ENCODE measurements at places on chromosomes 11 and 22.

GRCh38 chr11:73239111-73239521, 21.0 kb downstream of the P2RY2 start:
- no peak for DNase-seq

DNA sequence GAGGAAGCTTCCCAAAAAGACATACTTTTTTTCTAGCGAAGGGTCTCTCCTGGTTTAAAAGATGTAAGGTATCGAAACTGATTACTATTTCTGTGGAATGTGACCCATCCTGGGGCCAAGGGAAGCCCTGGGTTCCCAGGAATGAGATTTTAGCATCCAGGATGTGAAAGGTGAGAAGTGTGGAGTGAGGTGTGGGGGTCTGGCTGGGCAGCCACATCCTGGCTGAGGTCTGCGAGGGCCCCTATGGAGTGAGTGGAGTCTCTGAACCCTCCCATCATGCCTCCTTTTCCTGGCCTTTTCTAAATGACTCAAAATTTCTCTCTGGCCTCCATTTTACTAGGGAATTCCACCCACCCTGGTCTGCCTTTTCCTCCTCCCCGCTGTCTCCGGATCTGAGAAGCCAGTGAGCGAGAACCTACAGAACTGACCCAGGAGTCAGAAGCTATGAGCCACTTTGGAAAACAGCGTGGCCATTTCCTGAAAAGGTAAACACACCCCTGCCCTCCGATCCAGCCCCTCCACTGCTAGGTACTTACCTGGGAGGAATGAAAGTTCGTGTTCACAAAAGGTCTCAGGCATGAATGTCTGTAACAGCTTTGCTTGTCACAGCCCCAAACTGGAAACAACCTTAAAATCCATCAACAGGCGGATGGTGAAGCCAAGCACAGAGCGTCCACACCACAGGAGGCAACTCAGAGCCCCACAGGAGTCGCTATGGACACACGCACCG, 27.7 kb upstream of the SHANK2 start:
- no peak for DNase-seq

- DNase-seq, result no peak
These were observed 72.5 kb upstream of the CTSC start for GRCh38 chr11:88410056-88410455.

DNA sequence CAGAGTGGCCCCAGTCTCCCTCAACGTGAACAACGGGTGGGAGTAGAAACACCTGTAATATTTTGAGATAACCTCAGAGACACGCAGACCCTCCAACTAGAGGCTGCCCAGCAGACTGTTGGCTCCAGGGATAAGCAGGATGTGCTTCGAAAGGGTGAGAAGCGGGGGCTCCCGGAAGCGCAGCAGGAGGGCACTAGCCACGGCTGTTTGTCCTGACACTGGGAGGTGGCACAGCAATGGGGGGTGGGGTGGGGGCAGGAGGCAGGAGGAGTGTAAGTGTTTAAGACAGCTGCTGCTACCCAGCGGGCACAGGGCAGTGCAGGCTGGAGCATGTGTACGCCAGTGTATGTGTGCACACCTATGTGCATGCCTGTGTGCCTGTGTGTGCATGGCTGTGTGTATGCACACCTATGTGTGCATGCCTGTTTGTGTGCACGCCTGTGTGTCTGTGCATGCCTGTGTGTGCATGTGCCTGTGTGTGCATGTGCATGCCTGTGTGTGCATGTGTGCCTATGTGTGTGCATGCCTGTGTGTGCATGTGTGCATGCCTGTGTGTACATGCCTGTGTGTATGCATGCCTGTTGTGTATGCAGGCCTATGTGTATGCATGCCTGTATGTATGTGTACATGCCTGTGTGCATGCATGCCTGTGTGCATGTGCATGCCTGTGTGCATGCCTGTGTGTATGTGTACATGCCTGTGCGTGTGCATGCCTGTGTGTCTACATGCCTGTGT, 154.7 kb downstream of the SHANK2 start:
- no peak for DNase-seq

DNA sequence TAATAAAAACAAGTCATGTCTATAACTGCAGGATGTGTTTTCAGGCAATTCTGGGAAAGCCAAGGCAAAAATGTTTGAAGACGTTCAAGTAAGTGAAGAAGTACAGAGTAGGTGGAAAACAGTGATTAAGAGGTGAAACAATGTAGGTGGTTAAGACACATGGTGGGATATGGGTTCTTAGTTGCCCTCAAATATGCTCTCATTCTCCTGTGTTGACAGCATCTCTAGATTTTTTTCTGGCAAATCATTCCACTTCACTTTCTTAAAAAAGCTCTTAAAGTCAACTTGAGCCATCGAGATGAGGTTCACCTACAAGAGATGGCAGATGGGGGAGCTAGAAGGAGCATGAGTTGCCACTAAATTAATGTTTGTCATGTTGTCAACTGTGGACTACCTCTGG, 1041.0 kb upstream of the CNTN5 start:
- no peak for DNase-seq

DNA sequence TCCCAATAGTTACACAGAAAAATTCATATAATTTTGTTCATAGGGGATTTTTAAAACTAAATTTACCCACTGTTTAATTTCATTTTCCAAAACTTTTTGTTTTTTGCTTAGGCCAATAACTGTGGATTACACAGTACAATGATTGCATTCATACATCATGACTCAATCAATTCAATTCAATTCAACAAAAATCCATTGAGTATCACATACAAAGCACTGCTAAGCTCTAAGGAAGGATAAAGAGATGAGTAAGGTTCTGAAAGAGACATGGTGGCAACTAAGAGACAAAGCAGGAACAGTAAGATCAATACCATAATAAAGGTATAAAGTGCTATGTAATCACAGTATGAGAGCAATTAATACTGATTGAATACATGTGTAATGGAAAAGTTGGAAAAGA, 9.4 kb upstream of the LAYN start:
- DNase-seq, result no peak

DNA sequence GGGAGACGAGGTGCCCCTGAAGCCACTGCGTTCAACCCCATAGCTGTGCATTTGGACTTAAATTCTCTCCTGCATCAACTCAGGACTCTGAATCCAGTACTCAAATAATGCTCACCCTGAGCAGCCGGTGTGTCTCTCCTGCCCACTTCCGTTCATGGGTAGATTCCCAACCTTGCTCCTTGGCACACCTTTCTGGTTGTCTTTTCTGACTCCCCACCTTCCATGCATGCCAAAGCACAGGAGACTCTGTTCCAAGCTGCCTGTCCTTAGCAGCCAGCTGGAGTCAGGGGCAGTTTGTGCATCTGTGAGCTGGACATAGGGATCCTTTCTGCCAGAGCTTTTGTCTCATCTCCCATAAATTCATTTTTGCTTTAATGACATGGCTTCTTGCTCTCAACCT, 1242.5 kb downstream of the TBC1D22A start:
- no peak for DNase-seq

DNA sequence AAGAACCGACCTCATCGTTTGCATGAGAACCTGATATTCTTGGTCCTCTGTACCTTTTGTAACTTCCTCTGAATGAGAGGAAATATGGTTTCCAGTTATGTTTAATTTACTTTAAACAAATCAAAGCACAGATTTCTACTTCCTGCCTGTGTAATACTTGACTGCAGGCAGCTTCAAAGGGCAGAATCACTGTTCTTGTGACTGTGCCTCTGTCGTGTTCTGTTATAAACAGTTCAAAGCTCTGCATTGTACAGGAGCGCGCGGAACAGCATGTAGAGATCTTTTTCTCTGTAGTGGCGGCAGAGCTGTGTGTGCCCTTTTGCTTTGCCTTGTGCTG, 73.2 kb upstream of the CLDN5 start:
- no peak for DNase-seq

- peak; percentile 30 for DNase-seq
These were observed 5.8 kb downstream of the SELENOO start for GRCh38 chr22:50206599-50206998.

DNA sequence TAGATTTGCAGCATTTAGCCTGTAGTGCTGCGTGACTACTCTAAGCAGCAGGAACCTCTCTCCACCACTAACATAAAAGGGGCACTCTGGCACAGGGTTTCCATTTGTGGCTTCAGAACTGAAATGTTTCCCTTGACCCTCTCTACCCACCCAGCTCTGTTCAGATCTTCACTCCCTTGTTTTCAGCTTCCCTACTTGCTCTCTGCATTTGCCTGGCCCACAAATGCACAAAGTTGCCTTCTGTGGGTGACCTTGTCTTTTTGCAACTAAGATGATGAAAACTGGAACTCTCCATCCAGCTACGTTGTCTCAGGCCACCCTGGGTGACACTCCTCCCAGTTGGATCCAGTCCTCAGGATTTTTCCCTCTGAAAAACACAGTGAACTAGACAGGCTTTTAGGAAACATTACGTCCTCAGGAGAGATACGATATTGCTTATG, 19.8 kb upstream of the PSMA1 start:
- no peak for DNase-seq

- DNase-seq, result no peak
These were observed 564 bp downstream of the THAP12 start for GRCh38 chr11:76380159-76380976.

DNA sequence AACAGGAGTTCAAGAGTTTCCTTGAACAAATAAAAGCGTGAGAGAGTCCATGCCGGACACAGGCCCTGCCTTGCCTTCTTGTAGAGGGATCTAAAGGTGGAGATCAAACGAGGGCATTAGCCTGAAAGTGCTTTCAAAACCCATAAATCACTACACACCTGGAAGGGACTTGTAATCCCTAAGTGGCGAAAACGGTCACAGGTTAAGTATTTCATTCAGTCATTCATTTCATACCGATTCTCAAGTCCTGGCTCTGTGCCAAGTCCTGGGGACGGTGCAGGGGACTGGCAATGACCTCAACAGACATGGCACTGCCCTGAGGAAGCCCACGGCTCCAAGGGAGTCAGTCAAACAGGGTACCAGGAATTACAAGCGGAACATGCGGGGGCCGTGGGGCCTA, 26.6 kb downstream of the ELFN2 start:
- no peak for DNase-seq

- no peak for DNase-seq
These were observed 14.0 kb upstream of the LMO1 start for GRCh38 chr11:8277691-8278090.

DNA sequence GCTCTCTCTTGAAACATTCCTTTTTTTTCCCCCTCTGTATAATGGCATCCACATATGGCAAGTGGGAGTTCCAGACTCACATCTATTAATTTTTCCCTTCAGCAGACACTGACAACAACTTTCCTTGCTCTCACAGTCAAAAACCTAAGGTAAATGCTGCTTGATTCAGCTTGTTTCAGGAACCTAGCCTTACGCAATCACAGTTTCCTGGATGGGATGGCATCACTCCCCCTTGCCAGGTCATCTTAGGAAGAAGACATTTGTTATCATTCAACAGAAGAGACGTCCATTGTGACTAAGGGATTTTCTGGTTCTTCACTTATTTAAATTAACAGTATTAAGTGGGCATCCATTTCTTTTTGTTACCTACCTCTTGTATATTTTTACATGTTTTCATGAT, 112.0 kb upstream of the PDGFD start:
- DNase-seq, result no peak

- DNase-seq, result no peak
These were observed 34.1 kb upstream of the OR8B8 start for GRCh38 chr11:124479561-124479960.

DNA sequence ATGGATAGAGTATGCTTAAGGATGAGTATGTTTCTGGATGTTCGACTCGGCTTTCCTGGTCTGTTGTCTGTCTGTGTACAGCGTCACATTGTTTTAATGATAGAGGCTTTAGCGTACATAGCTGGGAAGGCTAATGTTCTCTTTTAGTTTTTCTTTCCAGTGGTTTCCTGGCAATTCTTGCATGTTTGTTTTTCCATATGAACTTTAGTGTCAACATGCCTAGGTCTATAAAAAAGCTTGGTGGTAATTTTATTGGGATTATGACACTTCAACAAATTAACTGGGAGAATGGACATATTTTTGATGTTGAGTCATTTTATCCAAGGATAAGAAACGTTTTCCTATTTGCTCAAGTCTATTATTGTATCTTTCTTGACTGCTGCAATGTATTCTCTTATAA, 17.6 kb downstream of the F2 start:
- no peak for DNase-seq

- DNase-seq, result no peak
These were observed 9.6 kb downstream of the GNAZ start for GRCh38 chr22:23079814-23080521.

GRCh38 chr11:62615521-62615920, 2.5 kb downstream of the ROM1 start:
- DNase-seq, result no peak

DNA sequence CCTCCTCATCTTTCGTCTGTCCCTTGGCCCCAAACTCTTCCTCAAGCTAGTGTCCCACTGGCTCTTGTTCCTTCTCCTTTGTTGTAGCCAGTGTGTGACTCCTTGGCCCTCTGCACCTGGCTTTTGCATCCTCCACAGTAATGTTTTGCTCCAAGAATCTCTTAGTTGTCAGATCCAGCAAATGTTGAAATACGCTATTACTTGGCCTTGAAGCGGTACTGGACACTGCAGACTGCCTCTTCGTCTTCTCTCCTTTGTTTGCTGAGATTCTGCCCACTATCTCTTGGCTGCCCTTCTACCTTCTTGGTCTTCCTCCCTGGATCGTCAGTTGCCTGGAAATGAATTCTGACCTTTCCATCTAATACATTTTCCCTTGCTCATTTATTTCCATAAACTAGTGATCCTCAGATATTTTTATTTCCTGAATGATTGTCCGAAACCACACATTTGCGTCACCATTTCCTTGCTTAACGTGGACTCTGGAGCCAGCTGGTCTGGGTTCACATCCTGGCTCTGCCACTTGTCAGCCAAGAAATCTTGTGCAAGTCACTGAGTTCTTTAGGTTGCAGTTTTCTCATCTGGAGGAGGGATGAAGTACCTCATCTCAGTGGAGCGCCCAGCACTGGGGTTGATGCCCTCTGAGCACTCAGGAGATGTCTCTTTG, 113.6 kb downstream of the LDLRAD3 start:
- no peak for DNase-seq

GRCh38 chr11:45166604-45166897, 20.1 kb downstream of the PRDM11 start:
- no peak for DNase-seq

DNA sequence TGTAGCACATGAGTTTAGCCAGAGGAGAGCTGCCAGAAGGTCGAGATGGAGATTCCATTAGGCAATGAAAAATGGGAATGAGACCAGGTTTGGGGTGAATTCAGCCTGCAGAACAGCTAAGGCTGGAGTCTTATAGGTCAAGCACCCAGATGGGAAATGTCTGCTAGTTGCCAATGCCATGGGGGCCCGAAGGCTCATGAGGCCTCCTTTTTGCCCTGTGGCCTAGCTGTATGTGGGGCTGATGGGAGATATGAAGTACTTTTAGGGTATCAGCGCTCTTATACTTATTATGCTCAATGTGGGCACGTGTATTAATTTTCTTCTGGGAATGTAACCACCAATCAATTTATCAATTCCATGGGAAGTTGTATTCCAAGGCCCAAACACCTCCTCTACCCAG, 8.7 kb downstream of the PPFIBP2 start:
- DNase-seq, result no peak

GRCh38 chr11:1780700-1781592, 17.2 kb upstream of the CTSD start:
- DNase-seq, result no peak

- no peak for DNase-seq
These were observed 8.2 kb downstream of the PACSIN2 start for GRCh38 chr22:43006753-43007152.

GRCh38 chr11:128825050-128825784, 41.9 kb downstream of the KCNJ1 start:
- DNase-seq, result no peak
